ENCODE measurements at places on chromosomes 4 and X.

GRCh38 chrX:34884817-34885216 is 57.8 kb upstream of the FAM47B start:
- no peak for DNase-seq

DNA sequence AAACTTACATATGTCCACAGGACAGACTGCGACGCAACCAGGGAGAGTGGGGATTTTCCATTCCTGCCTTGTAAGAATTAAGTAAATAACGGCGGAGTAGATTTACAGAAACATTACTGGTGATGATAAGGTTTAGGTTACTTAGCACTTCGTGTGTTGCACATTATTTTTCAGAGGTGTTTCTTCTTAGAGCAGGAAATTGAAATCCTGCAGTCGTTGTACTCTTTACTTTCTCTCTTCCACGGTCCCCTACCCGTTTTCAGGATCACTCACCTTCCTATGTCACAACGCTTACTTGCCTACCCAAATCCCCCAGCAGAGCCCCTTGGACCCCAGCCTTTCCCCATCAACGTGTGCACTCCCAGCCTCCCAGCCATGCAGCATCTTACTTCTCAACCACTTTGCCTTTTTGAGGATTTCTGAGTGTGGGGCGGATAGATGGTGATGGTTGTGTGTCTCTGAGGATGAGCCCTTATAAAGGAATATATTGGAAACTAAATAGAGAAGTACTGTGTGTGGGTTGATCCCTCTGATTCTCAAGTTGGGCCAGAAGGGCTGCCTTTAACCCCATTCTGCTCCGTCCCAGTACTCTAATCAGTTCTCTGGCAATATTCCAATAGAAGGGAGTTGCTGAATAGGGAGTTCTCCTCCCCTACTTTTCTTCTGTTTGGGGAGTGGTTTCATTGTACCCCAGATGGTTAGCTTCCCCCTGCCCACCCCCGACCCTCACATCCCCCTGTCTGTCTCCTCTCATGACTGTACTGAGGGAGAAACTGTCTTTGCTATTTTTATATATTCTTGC is 1.6 kb downstream of the MID2 start:
- no peak for DNase-seq

GRCh38 chrX:130482871-130483270 is 81.1 kb downstream of the RBMX2 start:
- no peak for DNase-seq

DNA sequence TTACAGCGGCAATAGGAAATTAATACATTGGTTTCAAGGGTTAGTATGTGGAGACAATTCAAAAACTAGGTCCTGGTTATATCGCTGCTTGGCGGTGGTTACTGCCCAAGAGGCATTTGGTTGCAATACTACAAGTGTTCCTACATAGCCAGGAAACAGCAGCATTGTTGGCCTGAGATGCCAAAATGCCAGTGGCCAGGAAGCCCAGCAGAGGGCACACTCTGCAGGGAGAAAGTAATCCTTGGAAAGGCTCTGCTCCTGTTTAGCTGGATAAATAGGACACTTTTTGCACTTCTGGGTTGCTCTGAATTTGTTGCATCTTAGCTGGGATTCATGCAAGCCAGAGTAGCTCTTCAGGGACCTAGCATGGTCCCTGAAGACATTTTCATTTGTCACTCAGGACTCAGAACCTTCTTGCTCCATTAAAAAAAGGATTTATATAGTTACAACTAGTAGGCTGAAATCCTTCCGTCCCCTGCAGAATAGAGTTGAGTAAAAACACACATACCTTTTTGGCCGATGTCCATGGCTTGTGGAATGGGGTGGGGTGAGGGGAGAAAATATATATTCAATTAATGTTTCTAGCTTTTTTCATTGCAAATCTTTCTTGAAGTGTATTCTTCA is 8.1 kb upstream of the GPR119 start:
- DNase-seq, result no peak

DNA sequence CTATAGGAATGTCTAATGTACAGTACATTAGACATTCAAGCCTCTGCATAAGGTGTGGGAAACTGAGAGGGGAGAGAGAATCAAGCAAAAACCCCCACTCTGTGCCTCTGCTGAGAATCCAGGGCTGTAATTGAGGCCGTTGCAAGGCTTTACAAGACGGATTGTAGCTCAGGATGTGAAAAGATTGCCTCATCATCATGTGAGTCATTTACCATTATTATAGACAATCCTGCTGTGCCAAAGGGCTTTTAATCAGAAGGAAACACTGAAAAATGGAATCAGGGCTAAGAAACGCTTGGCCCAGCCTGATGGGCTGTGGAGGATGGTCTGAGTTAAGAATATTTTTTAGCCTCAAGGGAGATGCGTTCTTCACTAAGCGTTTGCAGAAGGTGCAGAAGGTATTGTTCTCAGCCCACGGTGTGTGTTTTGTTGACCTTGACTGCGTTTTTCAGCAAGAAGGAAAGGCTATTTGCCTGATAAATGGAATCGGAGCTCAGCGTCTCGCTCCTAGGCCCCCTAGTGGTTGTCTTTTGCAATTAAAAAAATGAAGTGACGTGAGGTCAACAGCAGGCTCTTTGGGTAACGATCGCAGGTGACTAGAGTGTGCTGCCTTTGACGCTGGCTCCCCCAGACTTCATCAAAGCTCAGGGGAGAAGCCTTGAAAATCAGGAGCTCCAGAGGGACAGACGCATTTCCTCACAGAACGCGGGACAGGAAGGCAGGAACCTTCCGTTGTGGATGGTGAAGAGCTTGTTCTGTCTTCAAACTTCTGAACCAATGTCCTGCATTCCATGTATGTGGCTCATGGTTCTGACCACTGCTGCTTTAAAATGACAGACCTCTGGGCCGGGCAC is 18.1 kb upstream of the CHRNA9 start:
- peak; percentile 73 for DNase-seq

- DNase-seq, result no peak
Measured at GRCh38 chr4:37978248-37978924, 18.2 kb downstream of the PTTG2 start.

GRCh38 chrX:152619897-152620296 is 17.8 kb upstream of the GABRQ start:
- no peak for DNase-seq

DNA sequence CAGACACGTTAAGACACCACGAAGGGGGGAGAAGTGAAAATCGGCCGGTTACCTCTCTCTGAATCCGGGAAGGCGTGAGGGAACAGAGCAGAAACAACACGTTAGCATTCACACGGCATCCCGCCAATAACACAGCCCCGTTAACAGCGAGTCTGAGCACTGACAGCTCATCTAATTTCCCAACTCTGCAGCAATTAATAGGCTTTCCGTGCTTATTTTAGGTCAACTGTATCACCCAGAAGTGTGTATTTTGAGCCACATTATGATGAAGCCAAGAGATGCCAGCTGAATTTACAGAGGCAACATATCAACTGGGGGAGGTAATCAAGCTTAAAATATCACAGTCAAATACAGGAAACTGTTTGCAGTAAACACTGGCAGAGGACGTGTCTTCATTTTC is 92.6 kb downstream of the NSUN7 start:
- DNase-seq, result no peak

DNA sequence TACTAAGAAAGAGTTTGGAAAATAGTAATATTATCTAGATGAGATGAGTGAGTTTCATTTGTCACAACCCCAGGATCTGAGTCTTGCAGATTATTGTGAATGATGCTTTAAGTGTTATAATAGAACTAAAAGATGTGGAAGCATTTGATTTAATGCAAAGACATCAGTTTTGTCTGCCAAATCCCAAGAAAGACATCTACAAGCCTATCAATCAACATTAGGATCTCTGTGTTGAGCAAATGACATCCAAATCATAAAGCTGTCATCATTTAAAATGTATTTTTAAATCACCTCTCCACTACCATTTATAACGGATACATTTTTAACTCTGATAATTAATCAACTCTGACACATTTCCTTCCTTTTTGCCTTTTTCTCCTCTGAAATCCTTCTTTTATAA is 310.8 kb upstream of the SLIT2 start:
- DNase-seq, result no peak

DNA sequence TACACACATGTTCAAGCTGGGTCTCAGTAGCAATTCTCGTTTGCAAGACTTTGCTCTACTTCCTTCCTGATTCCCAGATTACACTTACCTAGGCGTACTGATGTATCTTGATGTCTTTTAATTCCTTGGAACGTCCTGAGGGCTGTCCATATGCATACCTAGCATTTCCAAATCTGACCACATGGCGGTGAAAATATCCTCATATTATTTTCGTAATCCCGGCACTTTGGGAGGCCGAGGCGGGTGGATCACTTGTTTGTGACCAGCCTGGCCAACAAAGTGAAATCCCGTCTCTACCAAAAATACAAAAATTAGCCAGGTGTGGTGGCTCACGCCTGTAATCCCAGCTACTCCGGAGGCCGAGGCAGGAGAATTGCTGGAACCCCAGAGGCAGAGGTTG is 1786.3 kb upstream of the TENM3 start:
- no peak for DNase-seq

DNA sequence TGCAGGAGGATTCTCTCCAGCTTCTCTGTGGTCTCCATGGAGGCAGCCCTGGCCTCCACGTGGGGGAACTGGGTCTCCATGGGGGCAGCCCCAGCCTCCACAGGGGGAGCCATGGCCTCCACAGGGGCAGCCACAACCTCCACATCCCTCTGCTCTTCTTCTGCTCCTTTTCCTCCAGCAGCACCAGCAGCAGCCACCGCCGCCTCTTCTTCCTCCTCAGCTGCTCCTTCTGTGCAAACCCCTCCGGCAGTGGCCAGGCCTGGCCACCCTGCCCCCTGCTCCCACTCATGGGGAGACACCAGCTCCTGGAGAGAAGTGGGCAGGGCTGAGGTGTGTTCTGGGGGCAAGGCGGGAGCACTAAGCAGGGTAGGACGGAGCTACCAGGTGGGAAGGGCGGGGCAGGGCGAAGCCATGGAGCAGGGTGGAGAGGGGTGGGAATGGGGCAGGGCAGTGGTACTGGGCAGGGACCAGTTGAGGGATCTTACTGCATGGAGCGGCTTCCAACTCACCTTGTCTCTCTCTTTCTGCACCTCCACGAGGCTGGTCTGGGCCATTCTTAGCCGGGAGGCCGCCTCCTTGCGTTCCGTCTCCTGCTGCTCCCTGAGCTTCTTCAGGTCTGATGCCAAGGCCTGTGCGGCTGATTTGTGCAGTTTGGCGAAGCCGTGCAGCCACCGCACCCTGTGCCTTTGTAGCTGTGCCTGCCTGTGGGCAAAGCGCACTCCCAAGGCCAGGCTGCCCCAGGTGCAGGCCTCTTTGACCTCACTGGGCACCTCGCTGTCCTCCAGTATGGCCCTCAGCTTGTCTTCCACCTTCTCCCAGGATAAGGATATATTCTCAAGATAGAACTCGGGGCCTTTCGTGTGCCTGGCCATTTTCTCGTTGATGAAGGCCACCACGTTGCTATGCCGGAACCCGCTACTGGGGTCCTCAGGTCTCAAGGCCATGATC is 766 bp downstream of the TEX13A start:
- DNase-seq, result no peak

GRCh38 chrX:45783002-45783401 is 582.3 kb upstream of the DIPK2B start:
- DNase-seq, result no peak

DNA sequence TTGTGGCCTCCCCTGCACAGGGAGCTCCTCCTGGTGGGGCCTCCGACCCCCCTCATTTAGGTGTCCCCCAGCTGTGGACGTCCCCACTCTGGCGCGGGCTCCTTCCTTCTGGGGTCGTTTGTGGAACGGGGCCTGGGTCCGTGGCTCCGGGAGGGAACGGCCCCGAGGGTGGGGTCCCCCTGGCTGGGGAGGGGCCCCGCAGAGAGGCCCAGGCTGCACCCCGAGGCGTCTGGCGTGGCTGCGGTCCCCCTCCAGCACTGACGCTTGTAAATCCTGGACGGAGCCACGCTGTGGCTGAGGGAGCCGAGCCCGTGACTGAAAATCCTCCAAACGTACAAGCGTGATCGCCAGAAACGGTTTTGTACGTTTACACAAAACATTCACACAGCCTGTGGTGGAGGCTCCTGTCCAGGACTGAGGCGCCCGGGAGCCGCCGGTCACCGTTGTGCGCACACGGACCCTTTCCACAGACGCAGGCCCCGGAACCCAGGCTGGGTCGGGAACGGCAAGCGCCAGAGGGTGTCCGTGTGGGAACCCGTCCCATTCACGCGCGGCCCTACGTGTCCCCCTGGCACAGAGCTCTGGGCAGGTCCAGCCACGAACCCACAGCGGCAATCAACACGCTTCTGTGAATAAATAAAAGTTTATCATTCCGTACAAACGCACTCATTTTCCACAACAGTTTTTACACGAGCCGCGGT is 15.2 kb upstream of the GTPBP6 start:
- no peak for DNase-seq

DNA sequence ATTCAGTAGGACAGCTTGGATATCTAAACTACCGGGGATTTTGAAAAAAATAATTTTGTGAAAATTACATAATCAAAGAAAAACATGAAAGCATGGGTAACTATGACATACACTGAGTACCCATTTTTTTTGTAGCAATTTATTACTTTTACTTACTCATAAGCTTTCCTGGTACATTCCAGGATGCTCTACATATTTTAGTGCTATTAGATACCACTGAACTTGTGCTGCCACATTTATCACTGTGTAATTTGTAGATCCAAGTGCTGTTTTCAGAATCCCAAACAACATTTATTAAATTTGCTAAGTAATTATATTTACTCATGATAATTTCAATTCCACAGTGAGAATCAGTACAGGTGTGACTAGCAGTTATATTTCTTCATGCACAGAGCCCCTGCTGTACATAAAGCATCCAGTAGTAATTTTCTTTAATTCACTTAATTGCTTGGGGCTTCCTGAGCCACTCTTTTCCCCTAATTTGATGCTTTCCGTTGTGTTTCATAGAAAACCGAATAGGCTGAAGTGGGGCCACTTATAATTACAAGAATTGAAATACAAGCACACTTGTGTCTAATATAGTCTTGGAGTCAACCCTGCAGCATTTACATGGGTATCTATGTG is 2254.4 kb downstream of the ARAP2 start:
- no peak for DNase-seq

DNA sequence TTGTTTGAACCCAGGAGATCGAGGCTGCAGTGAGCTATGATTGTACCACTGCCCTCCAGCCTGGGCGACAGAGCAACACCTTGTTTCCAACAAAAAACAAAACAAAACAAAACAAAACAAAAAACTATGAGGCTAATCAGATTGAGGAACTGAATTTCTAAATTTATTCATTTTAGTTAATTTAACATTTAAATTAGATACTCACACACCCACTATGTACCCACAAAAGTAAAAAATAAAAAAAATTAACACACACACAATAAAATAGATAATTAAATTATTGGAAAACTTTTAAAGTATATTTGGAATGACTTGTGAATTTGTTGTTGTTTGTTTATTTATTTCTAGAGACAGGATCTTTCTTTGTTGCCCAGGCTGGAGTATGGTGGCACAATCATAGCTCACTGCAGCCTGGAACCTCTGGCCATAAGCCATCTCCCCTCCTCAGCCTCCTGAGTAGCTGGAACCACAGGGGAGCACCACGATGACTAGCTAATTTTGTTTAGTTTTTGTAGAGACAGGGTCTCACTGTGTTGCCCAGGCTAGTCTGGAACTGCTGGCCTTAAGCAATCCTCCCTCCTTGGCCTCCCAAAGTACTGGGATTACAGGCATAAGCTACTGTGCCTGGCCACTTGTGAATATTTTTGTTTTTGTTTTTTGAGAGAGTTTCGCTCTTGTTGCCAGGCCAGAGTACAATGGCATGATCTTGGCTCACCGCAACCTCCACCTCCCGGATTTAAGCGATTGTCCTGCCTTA is 9.8 kb upstream of the ZNF157 start:
- DNase-seq, result no peak

All from GM10248 (cell line).